ENCODE measurements at places on chromosomes 3 and 15.

DNA sequence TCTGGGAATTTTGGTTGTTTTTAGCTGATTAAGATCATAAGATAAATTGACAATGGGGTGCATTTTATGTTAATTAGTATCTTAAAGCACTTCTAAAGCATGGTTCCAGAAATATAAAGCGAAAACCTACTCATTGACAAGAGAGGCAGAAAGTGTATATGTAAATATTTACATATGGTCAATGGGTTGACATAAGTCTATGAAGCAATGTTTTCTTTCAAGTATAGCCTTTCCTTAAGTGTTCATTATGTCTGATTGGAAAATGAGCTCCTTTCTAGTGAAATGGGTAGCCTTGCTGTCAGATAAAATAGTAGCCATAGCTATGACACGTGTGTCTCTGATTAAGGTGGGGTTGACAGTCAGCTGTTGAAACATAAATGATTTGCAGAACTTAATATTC lies 365.2 kb upstream of the AGTR1 start:
- no peak for DNase-seq

DNA sequence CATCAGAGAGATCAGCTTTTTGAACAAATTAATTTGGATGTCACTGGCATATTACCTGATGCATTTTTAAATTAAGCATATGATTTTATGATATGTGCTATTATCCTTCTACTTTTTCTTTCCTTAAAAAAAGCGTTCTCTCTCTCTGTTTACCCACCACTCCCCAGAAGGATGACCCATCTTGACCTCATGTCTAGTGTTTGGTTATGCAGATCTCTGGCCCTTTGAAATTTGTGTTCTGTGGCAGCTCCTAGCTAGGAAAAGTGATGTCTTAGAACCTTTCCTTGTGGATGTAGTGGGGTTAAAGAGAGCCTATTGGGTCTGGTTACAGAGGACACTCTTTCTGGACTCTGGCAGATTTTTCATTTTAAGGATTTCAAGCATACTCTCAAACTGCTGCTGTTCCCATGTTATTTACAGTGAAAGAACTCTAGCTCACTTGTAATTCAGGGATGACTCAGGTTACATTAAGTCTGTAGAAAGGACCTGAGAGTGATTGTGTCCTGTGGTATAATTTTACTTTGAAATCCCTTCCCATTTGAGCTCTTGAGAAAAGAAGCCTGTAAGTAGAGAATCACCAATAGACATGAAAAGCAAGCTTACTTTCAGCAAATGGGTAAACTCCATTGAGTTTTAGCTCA lies 23.8 kb downstream of the ARHGEF26 start:
- no peak for DNase-seq

DNA sequence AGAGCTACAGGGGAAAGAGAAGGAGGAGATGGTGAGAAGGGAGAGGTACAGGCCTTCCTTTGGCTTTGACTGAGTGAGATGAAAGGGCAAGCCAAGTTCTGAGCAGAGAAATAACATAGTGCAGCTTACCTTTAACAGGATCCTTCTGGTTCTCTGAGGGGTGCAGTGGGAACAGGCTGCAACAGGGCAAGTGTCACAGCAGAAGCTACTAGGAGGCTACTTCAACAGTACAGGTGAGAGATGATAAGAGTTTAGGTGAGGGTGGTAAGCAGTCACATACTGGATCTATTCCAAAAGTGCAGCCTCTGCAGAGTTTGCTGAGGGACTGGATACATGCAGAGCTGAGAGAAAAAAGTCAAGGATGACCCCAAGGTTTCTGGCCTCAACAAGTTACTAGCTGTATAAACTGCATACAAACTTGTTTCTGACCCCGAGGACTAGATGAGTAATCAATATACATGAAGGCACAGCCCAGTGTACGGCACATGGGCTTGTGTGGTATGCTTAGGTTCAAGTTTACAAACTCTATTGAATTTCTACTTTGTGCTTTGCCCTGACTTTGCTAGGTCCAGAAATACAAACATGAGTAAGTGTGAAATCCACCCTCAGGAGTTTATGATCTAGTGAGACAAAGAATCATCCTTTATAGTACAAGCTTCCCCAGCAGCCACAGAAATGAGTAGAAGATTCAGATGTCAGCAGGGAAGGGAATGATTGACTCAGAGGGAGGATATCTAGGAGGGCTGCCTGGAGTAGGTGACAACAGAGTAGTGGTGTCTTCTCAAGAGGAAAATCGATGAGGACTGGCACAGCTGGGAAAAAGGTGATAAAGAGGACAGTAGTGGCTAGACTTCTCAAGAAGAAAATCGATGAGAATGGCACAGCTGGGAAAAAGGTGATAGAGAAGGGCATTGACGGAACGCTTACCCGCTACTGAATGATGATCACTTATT lies 78.2 kb upstream of the TJP1 start:
- no peak for DNase-seq

GRCh38 chr3:194205675-194206133 lies 69.8 kb downstream of the HES1 start:
- no peak for DNase-seq

DNA sequence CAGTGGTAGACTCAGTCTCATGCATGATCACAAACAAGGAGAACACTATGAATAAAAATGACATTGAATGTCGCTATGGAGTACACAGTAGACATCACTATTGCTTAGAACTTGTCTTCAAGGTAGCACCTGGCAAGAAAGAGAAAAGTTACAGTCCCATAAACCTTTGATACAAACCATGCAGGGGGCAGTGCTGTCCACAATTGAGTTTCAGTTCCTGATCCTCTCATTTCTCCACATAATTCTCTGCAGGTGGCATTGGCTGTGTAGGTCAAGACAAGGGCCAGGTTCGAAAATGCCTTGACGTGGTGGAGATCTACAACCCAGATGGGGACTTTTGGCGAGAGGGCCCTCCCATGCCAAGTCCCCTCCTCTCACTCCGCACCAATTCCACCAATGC lies 47.9 kb downstream of the KBTBD12 start:
- no peak for DNase-seq

DNA sequence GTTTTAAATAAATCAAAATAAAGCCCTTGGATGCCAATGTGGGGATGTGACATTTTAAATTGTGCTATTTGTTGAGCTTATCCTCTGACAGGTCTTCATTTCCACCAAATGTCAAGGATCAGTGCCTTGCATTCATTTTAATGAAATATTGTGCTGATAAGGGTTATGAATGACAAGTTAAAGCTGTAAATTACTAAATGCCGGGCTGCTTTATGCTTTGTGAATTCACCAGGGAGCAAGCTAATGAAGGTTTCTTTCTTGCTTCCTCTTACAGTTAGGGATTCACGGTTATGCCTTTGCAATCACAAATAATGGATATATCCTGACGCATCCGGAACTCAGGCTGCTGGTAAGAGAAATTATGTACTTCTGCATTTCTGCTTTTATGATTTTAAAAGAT lies 81.7 kb downstream of the LRTM1 start:
- no peak for DNase-seq

DNA sequence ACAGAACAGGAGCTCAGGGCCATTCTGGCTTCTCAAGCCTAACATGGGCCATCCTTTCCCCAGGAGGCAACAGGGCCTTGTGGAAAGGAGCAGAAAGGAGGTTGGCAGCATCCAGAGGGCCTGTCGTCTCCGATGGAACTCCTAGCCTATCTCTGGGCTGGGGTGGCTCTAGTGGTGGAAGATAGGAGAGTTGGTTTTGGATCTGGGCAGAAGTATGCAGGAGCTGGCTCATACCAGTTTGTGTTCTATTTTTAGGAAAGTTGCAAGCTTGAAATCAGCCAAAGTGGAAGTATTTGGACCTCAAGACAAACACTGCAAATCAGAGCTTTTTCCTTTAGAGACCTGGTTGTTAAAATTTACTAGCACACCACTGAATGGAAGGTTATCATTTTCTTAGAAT lies 35.4 kb upstream of the XCR1 start:
- DNase-seq = no peak
